T-helper 2 cell (primary cell): ENCODE measurements at places on chromosomes 3 and 15.

- no peak for DNase-seq
These were observed 236.3 kb downstream of the MEX3B start for GRCh38 chr15:81809543-81809942.

- DNase-seq = no peak
These were observed 33.3 kb downstream of the MAPK6 start for GRCh38 chr15:52052066-52052935.

- DNase-seq = no peak
These were observed 34.5 kb downstream of the P3H2 start for GRCh38 chr3:190086191-190086590.

- no peak for DNase-seq
These were observed 187.1 kb upstream of the PROK2 start for GRCh38 chr3:71972031-71972430.

DNA sequence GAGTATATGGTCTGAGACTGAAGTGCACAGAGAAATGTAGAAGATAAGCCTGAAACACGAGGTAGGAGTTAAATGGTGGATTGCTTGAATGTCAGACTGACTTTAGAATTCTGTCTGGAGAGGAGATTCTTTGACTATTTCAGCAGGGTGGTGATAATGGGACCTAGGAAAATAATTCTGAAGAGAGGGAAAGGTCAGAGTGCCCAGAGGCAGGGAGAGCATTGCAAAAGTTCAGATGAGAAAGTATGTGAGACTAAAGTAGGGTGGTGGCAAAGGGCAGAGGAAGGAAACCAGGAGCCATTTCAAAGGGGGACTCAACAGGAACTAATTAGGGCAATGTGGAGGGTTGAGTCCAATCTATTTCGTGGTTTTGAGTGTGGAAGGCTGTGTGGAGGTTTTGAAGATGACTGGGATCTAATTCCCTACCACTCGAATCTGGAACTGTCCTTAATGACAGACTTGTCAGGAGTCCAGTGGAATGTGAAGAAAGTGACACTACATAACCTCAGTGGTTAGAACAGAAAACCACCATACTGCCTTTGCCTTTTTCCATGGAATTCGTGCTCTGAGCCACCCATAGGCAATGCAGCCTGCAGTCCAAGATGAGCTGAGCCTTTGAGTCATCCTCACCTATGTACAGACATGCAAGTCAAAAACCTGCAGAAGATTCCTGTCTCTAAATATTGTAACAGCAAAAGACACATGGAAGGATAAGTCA lies 16.1 kb downstream of the CPOX start:
- DNase-seq = no peak
